NCI-H226 (cell line): ENCODE measurements at places on chromosomes 2 and 18.

GRCh38 chr2:154495455-154495868 lies 203.0 kb upstream of the KCNJ3 start:
- DNase-seq = no peak

- DNase-seq = no peak
Observed at GRCh38 chr2:241030333-241030680, 31.9 kb downstream of the SNED1 start.

- DNase-seq = no peak
Observed at GRCh38 chr2:177252808-177253531, 11.6 kb downstream of the NFE2L2 start.

- DNase-seq = no peak
Observed at GRCh38 chr2:156907806-156908205, 349.7 kb upstream of the GALNT5 start.

- DNase-seq = no peak
Observed at GRCh38 chr2:45543257-45543656, 67.8 kb downstream of the SRBD1 start.

DNA sequence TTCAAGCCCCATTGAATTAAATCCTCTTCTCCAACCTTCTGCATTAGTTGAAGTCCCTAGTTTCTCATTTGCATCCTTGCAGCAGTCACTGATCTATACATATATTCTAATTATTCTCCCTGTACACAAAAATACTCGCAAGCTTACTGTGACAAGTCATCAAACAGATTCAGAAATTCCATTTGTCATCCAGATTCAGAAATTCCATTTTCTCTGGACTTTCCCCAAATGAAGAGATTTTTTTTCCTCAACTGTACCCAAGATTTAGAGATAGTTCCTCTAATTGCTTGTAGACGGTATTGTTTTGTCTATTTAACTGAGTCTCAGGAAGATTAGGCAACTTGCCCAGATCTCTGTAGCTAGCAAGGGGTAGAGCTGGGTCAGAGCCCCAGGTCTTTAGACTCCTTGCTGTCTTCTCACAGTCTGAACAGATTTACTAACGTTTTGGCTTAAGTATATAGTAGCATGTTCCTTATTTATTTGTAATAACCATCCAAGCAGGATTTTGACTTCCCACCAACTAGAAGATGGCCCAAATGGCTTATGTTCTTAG lies 34.2 kb downstream of the RAB12 start:
- DNase-seq = no peak

- no peak for DNase-seq
Observed at GRCh38 chr2:186559370-186559769, 30.5 kb upstream of the ITGAV start.

DNA sequence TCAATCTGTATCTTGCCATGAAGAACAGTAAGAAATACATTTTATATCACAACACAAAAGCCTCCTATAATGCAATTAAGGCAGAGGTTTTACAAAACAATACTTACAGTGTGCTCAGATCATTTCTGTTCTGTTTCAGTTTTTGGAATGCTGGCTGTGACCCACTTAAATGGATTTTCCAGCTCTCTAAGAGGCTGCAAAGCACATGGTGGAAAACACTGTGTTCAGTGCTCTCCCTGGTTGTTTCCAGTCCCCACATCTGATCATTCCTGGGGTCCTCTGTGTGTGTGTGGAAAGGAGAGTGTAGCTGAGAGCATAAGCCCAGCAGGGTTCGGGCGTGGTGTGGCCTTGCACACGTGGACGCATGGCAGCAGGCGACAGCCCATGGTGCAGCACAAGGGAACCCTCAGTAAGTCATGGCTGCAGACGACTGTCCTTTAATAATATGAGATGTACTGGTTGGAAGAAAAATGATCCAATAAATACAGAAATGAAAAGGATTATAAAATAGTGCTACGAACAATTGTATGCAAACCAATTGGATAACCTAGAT lies 95.6 kb downstream of the FAM210A start:
- DNase-seq = no peak

DNA sequence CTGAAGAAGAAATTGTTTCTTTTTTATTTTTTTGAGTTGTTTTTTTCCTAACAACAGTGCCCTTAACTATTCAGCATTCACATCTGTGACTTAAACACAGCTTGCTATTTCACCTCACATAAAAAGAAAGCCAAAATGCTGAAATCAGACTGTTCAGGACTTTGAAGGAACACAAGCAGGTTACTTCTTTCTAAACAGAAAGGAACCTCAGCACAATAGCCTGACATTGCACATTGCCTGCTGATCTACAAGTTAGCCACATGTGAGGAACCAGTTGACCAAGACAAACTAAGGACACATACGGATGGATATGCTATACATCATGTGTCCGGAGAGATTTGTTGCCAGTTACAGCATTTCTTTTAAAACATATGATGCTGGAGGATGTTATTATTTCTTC lies 331.1 kb downstream of the FSIP2 start:
- no peak for DNase-seq
